ENCODE measurements at places on chromosomes 7 and 10.

DNA sequence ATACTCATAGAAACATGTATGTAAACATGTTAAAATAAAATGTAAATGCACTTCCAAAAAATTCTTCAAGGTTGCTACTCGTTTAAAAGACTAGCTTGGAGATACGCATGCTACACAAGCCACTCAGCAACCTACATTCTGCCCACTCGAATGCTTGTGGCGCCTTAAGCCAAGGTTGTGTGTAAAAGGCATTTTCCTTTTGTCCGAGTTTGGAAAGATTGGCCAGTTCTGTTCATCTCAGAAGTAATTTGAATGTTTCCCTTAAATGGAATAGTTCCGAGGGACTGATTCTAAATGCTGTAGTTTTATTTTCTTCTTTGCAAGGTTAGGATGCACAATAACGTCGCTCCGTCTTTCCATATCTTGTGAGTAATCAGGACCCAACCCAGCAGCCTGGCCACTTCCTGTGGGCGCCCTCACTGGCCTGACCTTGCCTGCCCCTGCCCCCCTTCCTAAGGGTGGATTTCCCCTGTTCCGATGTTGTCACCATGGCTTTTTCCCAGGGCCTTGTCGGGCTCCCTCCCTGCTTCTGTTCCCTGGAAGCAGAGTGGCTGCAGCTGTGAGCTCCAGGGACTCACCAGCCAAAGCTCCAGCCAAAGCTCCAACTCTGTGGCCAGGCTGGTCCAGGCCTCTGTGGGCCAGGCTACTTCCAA, 70.6 kb downstream of the PTPRE start:
- DNase-seq = no peak

DNA sequence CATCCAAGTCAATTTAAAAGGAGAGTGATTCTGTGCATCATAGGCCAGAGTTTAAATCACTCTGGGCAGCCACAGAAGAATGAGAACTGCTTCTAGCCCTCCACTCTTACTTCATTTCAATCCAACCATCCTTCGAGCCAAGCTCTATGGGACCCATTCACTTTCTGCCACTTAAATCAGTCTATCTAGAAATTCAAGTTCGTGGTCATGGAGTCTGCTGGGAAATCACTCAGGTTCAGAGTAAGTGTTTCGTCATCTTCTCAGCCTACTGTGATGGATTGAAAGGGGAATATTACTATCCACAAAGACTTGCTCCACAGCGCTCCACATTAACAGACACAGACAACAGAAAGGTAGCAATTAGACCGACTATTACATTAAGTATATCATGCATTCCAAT, 4.6 kb downstream of the DCLRE1C start:
- no peak for DNase-seq

GRCh38 chr10:33419311-33419710, 84.8 kb upstream of the NRP1 start:
- DNase-seq = no peak

DNA sequence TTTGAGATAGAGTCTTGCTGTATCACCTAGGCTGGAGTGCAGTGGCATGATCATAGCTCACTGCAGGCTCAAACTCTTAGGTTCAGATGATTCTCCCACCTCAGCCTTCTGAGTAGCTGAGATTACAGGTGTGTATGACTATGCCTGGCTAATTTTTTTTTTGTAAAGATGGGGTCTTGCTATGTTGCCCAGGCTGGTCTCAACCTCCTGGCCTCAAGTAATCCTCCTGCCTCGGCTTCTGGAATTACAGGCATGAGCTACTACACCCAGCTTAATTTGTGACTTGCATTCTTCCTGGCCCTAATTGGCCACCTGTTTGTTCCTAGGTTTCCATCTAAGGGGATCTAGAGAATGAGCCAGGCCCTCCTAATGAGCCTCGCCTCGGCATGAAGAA, 9.3 kb downstream of the ARHGAP22 start:
- no peak for DNase-seq

GRCh38 chr7:9030976-9031375, 597.6 kb downstream of the NXPH1 start:
- no peak for DNase-seq

DNA sequence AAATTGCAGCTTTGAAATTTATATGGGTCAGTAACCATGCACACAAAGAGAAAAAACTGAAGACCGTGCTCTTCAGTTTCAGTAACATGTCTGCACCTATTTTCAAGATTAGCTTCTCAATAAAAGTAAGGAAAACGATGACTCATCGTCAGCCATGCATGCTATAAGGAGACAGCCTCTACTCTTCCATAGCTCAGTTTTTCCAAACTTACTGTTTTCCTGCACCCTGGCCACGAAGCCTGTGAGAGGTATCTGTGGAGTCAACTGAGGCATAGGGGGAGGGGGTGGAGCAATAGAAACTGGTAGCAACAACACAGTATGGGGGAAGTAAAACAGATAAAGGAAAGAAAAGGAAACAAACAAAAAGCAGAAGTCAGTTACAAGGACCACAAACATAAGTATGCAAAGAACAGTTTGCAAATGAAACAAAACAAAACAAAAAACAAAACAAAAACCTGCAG, 58.0 kb downstream of the PDSS1 start:
- no peak for DNase-seq

GRCh38 chr7:155166673-155167370, 96.7 kb downstream of the HTR5A start:
- no peak for DNase-seq

DNA sequence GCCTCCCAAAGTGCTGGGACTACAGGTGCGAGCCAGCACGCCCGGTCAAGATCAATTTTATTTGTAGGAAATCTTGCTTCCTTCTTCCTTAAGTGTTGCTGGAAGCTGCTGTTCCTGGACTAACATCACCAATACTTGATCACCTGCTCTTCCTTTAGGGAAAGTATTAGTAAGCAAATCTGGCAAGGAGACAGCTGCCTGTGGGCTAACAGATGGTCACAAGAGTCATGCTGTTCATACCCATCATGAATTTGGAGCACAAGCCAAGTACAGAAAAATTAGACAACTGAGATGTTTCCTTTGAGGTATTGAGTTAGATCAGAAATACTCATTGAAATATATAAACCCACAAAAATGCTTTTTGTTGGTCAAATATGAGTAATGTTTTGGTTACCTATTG, 27.9 kb downstream of the BAIAP2L1 start:
- no peak for DNase-seq

DNA sequence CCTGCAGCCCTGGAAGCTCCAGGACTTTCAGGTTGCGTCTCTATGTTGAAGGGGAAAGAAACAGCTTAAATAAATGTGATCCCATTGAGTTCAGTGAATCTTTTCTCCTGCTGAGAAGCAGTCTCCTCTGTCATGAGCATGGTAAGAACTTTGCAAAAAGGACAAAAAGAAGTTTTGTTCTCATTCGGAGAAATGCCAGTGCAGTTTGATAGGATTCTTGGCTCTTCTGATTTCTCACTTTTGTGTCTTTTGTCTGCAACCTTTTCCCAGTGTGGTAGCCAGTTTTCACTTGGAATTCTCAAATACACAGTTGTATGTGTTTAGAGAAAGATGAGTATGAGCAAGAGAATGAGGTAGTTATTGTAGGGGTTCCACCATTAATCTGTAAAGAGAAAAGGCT, 64.3 kb downstream of the AP3M1 start:
- no peak for DNase-seq
